CD8-positive, alpha-beta T cell (primary cell): ENCODE measurements at places on chromosomes 5 and 9.

GRCh38 chr5:140165101-140165922 is 9.7 kb upstream of the CYSTM1 start:
- no peak for DNase-seq

DNA sequence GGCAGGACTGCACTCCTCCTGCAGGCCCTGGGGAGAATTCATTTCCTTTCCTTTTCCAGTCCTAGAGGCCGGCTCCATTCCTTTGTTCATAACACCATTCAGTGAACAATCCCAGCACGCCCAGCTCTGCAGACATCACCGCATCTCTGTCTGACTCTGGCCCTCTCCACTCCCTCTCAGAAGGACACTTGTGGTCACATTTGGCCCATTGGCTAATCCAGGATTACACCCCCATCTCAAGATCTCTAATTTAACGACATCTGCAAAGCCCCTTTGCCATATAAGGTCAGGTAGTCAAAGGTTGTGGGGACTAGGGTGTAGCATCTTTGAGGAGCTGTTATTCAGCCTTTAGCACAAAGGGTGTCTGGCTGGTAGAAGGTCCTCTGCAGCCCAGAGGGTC is 185.0 kb upstream of the DAP start:
- no peak for DNase-seq

GRCh38 chr5:176152191-176152929 is 85.9 kb upstream of the SIMC1 start:
- no peak for DNase-seq

- DNase-seq, result no peak
Observed at GRCh38 chr9:37034938-37035647, 1.0 kb upstream of the PAX5 start.

DNA sequence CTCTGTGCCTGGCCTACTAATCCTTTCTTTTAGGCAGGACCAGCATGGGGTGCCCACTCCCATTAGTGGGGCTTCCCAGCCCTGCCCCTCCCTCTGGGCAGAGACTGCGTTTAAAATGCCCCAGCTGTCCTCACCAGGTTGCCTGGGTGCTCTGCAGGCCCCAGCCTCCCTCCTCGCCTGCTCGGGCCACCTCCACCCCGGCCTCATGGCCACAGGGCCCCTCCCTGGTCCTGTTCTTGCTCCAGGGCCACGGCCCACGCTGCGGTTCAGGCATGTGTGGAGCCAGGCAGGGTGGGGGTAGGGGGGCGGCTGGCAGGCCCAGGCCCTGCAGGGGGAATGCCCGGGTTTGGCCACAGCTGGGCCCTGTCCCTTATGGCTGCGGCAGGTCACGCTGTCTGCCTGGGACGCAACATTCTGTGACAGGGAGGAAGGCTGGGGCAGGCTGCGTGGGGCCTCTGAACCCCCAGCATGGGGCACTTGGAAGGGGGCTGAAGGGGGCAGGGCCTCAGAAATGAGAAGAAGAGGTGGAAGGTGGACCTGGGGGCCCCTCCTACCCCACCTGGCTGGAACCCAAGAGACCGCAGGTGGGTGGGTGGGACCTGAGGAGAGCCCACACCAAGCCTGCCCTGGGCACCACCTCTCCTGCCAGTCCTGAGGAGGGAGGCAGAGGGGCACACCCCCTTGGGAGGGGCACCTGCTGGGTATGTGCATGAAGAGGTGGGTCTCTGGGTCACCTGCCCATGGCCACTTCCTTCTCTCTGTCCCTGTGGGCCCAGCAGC is at the start of gene LCN12:
Gene LCN12, plus strand, starts transcription at position 733 of the 780 bp plus-strand sequence. CDS start 55 bp downstream, outside the sequence.
- no peak for DNase-seq
